ENCODE measurements at places on chromosomes 1 and 21.

DNA sequence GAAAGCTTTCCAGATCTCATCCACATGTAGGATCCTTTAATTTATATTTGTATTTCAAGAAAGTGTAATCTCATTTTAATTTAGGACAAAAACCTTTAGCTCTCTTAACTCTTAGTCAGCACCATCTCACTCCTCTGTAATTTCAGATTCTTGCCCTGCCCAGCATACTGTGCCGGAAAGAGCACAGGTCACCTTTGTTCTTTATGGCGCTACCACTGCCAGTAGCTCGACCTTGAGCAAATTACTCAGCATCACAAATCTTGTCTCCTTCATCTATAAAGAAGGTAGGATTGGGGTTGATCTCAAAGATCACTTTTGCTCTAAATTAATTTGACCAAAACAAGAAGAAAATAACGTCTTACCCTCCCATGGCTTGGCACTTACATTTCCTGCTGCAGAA is 56.1 kb upstream of the ZC3H11B start:
- no peak for DNase-seq

GRCh38 chr1:219773775-219774174 is 154.6 kb downstream of the SLC30A10 start:
- DNase-seq, result no peak

DNA sequence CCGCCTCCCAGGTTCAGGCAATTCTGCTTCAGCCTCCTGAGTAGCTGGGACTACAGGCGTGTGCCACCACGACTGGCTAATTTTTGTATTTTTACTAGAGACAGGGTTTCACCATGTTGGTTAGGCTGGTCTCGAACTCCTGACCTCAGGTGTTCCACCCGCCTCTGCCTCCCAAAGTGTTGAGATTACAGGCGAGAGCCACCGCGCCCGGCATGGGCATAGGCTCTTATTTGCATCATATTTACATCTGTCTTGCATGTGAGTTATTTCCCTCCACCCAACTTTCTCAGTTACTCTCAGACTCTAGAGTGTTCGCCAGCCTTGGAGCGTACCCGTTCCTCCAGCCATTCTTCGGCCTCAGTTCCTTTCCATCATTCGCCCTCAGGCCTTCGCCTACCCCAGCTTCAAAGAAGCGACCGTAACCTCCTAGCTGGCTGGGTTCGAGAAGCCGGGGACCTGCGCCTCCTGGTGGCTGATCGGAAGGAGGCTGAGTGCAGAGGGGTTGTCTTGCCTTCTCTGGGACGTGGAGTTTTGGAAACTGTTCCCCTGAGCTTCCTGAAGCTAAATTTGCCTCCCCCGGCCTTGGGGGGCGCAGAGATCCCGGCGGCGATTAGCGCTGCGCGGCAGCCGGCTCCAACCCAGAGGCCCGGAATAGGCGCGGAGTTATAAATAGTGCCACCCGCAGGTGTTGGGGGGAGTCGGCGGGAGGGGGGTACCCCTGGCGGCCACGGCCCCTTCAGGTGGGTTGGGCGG is 3.6 kb upstream of the ZBTB7B start:
- peak; percentile 81 for DNase-seq

DNA sequence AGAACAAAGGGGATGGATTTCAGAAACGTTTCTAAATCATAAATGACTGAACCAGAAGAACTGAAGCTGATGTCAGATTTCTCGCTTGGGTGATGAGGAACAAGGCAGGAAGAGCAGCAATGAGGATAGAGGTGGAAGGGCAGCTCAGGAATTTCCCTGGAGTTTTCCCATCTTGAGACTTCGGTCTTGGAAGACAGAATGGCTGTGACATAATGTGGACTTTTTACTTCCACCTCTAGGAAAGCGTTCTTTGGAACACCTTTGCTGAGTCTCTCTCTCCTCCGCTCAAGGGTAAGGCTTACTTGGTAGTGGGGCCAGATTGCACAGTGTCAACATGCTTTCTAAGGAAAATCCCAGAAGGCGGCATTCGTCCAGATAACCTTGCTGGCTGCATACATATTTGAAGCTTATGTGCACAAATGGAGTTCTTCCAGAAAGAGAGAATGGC is 36.6 kb downstream of the DEGS1 start:
- DNase-seq, result no peak

DNA sequence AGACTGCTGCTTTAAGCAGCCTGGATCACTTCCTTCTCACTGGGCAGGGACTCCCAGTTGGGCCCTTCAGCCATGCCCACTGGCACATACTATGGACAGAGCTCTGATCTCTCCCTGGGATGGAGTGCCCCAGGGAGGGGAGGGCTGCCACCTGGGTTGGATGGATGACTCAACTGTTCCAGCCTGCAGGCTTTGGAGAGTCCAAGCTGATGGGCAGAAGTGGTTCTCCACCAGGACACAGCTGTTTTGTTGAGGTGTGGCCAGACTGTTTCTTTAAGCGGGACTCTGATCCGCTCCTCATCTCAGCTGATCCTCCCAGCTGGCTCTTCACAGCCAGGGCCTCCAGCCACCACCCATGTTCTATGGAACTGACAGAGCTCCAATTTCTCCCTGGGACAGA is 166.9 kb downstream of the MAGI3 start:
- no peak for DNase-seq

- DNase-seq, result no peak
Observed at GRCh38 chr1:202708456-202709275, 1.6 kb downstream of the SYT2 start.

DNA sequence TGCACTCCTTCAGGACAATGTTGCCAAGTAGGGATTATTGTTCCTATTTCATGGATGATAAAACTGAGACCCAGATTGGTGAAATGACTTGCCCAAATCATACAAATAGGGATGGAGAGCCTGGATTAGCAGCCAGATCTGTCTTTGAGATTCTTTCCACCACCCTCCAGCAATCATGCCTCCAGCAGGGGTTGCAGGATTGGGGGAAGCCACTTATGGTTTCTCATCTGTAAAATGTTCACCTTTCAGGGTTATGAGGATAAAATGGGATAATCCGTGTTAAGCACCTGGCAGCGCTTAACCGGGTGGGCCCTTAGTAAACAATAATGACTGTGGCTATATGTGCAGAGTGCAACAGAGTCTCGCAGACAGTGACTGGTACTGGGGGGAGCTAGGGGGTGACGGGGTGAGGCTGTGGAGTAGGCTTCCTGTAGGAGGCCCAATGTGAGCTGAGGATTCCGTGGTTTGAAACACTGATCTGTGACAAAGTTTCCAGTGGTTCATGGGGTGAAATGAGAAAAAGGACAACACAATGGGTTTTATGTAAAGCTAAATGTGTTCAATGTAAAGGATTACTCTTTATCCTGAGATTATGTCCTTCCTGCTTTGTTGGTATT is 33.7 kb upstream of the FOXO6 start:
- DNase-seq, result no peak

DNA sequence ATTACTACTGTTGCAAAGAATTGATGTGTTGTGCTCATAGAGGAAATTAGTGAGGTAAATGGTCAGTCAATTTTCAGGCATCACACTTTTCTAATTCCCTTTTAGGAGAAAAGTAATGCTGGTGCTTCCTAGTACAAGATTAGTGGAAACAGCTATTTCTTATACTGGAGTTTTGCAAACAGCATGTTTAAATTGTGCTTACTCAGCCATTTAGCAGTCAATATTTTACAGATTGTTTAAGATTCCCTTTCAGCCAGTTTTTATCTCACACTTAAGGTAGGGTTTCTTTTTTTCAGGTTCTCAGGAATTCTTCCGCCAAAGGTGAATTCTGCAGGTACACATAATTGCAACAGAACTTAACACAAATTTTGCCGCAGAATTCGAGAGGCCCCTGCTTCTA is 10.9 kb downstream of the SRRM1 start:
- DNase-seq, result no peak

DNA sequence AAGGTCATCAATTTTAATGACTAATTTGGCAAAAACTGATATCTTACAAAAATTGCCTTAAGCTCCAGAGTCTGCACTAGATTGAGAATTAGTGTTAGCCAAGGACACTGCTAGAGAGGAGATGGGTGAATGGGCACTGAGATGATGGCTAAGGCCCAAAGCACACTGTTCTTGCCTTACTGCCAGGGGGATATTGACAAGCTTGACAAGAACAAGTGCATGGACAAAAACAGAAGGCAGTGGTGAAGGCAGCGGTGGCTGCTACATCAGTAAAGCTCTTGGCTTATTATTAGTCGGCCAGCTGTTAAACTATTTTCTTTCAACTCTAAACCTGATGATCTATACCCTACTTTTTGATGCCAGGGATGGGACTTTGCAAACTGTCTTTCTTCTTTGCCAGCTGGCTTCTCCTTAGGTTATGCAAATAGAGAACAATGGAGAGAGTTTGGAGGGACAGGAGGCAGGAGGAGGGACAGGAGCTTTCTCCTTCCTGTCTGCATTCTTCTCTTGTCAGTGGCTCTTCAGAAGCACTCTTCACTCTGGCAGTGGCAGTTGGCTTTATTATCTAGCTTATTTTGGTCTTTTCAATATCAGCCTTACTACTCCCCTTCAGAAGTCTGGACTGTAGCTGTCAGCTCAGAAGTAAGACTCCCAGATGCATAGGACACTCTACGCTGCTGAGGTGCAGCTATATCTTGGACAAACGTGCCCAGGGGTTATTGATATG is 853.5 kb upstream of the TMPRSS15 start:
- no peak for DNase-seq

DNA sequence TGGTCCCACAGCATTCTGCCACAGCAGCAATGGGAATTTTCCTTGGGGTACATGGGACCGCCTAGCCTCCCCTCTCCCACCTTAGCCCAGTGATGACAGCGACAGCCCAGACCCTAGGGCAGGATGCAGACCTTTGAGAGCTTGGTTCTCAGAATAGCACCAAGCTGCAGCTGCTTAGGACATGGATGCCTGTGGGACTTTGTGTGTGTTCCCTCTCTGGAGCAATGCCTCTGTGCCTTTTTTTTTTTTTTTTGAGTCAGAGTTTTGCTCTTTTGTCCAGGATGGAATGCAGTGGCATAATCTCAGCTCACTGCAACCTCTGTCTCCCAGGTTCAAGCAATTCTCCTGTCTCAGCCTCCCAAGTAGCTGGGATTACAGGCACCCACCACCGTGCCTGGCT is 44.2 kb upstream of the AK4 start:
- no peak for DNase-seq

GRCh38 chr1:182338806-182339370 is 52.7 kb downstream of the GLUL start:
- no peak for DNase-seq

- no peak for DNase-seq
Observed at GRCh38 chr21:39040494-39041110, 142.6 kb downstream of the PSMG1 start.

DNA sequence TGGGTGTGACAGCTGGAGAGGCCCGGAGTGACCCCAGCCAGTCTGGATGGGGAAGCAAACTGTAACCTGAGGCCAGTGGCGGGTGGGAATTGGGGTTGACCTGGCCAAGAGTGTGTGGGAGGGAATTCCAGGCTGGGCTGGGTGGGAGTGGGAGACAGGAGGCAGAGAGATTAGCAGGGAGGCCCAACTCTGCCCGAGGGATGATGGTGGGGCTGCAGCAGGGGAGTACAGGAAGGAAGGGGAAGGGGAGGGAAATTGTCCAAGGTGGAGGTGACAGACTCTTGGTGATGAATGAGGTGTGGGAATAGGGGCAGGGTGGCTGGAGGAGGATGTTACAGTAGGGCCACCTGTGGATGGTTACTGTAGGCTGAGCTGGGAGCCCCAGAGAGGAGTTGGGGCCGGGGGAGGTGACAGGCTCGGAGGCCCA is 40.4 kb downstream of the HUNK start:
- DNase-seq, result no peak

DNA sequence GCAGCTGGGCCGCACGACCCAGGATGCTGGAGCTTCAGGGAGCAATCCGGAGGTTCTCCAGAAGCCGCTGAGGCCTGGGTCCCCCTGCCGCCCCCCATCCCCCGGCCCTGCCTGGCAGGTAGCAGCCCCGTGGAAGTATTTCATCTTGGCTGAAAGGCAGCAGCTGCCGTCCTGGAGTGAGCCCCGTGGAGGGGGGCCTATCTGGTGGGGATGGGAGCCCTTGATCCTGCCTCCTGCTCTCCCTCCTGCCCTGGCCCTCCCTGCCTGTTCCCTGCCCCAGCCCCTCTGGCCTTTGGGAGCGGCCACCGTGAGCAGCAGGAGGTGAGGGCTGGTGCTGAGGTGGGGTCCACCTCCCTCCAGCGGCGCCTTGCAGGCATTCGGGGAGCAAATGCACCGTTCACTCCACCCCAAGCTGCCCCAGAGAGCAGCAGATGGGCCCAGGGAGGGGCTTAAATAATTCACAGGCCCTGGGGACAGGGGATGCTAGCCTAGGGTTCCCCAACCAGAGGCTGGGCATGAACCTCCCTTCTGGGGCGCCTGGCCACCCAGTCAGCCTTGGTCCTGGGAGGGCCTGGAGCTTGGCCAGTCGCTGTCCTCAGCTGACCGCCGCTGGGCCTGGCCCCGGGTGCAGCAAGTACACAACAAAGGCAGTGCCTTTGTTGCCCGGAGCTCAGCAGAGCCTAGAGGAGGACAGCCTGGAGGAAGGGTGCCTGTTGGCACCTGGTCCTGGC is 23.7 kb upstream of the PLCH2 start:
- DNase-seq, result no peak

DNA sequence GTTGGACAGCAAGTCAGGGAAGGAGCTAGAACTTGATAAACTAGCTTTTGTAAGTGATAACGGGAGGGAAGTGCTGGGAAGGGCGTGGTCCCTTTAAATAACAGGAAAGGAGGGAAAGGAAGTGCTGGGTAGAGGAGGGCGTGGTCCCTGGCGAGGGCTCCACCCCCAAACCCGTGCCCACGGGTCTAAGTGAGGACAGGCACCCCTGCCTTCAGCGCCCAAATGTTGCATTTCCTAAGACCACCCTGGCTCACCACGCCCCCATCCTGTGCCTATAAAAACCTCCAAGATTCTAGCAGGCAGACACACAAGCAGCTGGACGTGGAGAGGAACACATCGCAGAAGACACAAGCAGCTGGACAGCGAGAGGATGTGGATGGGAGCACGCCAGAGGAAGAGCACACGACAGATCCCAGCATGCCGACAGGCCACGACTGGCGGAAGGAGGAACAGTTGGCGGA is 58.5 kb downstream of the PALMD start:
- DNase-seq, result no peak

- no peak for DNase-seq
Observed at GRCh38 chr21:44955798-44956175, 16.0 kb downstream of the SLX9 start.

GRCh38 chr1:208423526-208423925 is 179.3 kb upstream of the PLXNA2 start:
- no peak for DNase-seq

- no peak for DNase-seq
Observed at GRCh38 chr1:46130606-46131005, 1.8 kb downstream of the PIK3R3 start.

DNA sequence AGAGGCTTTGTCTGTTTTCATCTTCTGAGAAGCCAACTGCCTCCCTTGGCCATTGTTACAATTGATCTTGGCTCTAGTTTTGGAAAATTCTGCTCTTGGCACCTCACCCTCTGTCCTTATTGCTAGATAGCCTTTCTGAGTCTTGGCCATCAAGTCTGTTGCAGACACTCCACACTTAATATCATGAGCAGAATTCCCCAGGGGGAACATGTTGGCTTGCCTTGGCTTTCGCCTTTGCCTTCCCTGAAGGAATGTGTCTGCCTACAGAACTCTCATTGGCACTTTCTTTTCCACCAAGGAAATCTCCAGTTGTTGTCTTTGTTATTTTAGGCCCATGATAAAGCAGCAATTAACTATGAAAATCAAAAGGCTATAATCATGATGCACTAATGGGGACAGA is 42.7 kb upstream of the LDLRAP1 start:
- DNase-seq, result no peak

All from iPS-NIHi11 (cell line).